Right lung (tissue), 10 donors: ENCODE measurements at places on chromosomes 16 and 17. TPM values are rescaled to one million over a fixed set of nuclear protein-coding genes. Genes with fewer than 3 reads are reported as not detected.

GRCh38 chr17:16470265-16470664 is 21.7 kb downstream of the LRRC75A start:
- DNase-seq, result no peak

DNA sequence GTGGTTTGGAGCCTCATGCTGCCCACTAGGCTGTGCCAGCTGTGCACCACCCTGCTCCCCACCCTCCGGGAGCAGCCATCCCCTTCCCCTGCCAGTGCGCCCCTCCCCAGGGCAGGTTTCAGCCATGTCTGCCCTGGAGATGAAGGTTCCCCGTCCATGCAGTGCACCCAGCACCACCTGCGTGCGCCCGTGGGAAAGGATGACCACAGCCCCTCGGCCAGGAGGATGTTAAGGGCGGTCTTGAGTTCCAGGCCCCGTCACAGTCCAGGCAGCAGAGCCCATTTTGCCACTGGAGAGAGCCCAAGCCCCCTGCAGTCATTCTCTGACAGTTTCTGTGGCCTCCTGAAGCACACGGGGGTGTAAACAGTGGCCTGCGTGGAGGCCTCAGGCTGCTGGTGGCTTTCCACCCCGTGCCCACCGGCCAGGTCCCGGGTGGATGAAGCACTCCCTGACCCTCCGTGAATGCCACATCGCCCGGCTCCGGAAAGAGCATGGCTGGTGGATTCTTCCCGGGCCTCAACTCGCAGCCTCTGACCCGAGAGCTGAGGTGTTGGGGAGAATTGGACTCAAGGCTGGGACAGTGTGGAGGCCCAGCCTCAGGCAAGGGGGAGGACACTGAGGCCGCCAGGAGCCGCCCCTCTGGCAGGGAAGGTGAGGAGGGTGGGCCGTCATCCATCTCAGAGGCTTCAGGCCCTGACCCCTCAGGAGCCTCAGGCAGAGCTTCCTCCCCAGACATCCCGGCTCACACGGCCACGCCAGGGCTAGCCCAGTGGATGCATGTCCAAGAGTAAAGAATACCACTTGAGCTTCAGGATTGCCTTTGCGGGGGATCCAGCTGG is 69.7 kb upstream of the CHMP6 start:
- DNase-seq, result no peak

DNA sequence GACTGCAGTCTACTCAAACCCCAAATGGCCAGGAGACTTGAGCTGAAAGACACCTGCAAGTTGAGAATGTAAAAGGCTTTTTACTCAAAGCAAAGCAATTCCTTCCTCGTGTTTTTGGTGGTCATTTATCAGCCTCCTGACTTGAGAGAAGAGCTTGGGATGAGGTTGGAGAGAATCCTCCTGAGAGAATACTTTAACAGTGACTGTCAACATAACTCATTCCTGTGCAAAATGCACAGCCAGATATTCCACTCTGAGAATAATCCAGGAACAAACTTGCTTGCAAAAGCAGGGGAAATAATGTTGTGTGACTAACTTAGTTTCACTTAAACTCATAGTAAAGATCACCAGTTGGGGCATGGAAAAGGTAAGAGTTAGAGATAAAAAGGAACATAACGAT is 53.4 kb downstream of the SNTB2 start:
- DNase-seq, result no peak

GRCh38 chr16:48603647-48604376 is 6.2 kb downstream of the N4BP1 start:
- no peak for DNase-seq

DNA sequence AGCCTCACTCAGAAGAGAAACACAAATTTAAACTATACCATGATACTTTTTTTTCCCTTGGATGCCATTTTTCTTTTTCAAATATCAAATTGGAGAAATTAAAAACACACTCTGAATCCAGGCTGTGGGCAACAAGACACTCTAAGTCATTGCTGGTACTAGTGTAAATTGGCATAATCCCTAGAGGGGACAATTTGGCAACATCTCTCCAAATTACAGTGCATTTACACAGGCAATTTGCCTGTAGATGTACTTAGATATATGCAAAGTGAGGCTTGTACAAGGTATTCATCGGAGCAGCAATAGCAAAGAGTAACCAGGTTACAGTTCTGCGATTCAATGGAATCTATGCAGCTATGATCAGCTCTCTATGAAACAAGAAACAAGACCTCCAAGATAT is 6.7 kb upstream of the GUCY2D start:
- DNase-seq, result no peak

GRCh38 chr16:9138731-9139501 is 47.5 kb downstream of the HAPSTR1 start:
- DNase-seq, result peak; percentile 38

GRCh38 chr16:28561557-28562187 is 8.0 kb downstream of the SGF29 start:
- no peak for DNase-seq

DNA sequence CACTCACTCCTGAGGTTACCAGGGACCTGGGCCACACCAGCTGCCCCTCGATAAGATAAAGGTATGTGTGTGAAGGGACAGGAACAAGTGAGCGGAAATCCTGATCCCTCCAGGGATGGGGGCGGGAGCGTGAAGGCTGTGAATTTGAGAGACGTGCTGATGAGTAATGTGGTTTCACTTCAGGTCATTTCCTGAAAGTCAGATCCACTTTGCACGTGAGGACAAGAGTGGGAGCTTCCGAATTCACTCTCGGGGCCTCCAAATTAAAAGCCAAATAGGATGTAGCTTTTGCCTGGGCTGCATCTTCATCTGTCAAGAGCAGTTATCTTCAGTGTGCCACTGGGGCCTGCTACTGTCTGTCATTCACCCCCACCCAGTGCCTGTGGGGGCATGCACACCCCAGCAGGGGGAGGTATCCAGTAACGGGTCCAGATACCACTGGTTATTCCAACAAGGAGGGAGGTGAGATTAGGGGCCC is 87.4 kb upstream of the LHX1 start:
- no peak for DNase-seq

- no peak for DNase-seq
These were observed 29.7 kb upstream of the CDC42EP4 start for GRCh38 chr17:73341350-73342049.

- no peak for DNase-seq
These were observed 250.4 kb downstream of the MRTFB start for GRCh38 chr16:14321542-14321941.

DNA sequence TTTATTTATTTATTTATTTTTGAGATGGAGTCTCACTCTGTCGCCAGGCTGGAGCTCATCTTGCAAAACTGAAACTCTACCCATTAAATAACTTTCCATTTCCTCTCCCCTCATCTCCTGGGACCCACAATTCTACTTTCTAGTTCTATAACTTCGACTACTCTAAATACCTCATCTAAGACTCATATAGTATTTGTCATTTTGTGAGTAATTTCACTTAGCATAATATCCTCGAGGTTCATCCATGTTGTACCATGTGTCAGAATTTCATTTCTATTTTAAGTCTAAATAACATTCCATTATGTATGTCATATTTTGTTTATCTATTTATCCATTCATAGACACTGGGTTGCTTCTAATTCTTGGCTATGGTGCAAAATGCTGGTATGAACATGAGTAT is 5.1 kb upstream of the NT5M start:
- DNase-seq, result no peak

- DNase-seq, result no peak
These were observed 6.9 kb downstream of the METRNL start for GRCh38 chr17:83086199-83086880.

The SLC12A3 gene
- polyA plus RNA-seq, result 0.08 TPM

The TEX14 gene
- 1.5 TPM for polyA plus RNA-seq

The TBC1D16 gene
- polyA plus RNA-seq, result 19.0 TPM

The FOXO3B gene
- polyA plus RNA-seq, result 4.5 TPM

The RDM1 gene
- 2.4 TPM for polyA plus RNA-seq

The FOXL1 gene
- 5.0 TPM for polyA plus RNA-seq

The ADGRG1 gene
- 18.6 TPM for polyA plus RNA-seq

The EEF2KMT gene
- polyA plus RNA-seq, result 14.7 TPM
